Prostate gland (tissue), 2 donors: ENCODE measurements at places on chromosomes 2 and 18. TPM values are rescaled to one million over a fixed set of nuclear protein-coding genes. Genes with fewer than 3 reads are reported as not detected.

DNA sequence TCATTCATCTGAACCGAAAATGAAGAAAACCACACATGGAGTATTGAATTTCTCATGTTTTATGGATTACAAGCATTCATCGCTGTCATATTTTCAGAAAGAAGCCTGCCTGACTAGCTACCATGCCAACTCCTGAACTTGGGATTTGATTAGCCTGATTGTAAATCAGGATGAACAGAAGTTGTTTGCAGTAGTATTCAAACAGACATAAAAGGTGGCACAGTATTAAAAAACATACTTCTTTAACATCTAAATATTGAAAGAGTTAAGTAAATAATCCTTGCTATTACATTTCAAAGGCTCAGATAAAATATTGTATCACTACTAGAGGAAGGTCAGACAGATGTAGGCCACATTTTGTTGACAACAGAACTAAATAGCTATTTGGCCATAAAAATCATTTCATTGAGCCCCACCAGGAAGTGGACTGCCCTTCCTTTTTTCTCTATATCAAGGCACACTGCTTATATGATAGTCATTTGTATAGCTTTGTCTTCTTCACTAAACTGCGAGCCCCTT lies 21.6 kb downstream of the SLC38A11 start:
- no peak for DNase-seq

The AAMP gene
- total RNA-seq, result 217 TPM

- DNase-seq, result no peak
These were observed 121.7 kb downstream of the LYPD6B start for GRCh38 chr2:149160195-149160594.

GRCh38 chr18:22052405-22053105 lies 116.8 kb upstream of the GATA6 start:
- DNase-seq, result no peak
